ENCODE measurements at places on chromosomes 12 and 14. TPM values are rescaled to one million over a fixed set of nuclear protein-coding genes. Genes with fewer than 3 reads are reported as not detected.
A peak's percentile ranks its signal among the peaks of the same experiment; 100 is the strongest.

DNA sequence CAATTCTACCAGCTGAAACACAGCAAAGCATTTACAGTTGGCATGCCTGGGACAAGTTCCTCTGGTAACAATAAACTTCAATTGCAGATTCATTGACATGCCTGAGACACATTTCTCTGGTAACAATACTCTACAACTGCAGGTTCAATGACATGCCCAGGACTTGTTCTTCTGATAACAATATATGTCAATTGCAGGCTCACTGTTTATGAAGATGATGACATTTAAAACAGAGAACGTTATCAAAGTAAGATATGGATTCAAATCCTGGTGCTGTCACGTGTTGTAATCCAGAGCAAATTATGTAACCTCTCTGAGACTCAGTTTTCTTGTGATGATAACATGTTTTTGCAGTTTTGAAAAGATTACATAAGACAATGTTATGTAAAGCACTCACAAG is 20.5 kb downstream of the KITLG start:
- peak; percentile 34 for DNase-seq

CCDC38 gene
- not detected for total RNA-seq

MDGA2 gene
- total RNA-seq: not detected

GRCh38 chr14:99200654-99201005 is 71.4 kb downstream of the BCL11B start:
- no peak for DNase-seq

- peak; percentile 72 for DNase-seq
Measured at GRCh38 chr12:110176745-110177144, 52.6 kb downstream of the IFT81 start.

DNA sequence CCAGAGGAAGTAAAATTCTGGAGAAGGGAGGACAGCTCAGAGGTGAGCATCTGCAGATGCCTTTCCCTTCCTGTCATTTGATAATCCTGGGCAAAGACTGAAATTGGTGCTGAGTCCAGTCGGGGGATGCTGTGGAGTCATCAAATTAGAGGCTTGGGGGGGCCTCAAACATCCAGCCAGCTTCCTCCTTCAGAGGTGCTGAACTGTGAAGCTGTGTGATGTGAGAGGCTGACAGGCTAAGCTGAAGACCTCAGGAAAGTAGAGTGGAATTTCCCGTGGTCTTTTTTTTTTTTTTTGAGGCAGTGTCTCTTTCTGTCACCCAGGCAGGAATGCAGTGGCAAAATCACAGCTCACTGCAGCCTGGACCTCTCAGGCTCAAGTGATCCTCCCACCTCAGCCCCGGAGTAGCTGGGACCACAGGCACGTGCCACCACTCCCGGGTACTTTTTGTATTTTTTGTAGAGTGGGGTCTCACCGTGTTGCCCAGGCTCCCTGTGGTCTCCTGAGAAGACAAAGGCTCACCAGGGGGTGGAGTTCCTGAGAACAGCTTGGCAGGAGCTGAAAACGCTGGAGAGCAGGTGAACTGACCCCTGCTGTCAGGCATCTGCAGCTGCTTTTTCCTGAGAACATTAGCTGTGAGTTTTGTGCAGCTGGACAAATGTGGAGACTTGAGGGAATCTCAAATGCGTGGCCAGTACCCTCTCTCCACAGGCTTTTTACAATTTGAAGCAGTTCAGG is 6.1 kb upstream of the TCL1B start:
- no peak for DNase-seq
